Common myeloid progenitor, CD34-positive (primary cell): ENCODE measurements at places on chromosomes 2 and 18.

DNA sequence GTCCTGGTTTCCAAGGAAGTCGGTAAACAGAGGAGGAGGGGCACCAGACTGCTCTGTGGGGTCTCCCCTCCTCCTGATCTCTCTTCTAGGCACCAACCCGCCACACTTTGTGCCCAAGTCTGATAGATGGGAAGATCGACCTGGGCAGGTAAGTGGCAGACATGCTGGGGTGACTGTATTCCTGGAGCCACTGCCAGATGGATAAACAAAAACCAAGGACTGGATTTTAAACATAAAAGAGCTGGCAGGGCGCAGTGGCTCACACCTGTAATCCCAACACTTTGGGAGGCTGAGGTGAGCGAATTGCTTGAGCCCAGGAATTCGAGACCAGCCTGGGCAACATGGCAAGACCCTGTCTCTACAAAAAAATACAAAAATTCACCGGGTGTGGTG lies 181.2 kb downstream of the ANAPC1 start:
- DNase-seq = no peak

- DNase-seq = no peak
These were observed 7.1 kb downstream of the NEUROD1 start for GRCh38 chr2:181673173-181673572.

- no peak for DNase-seq
These were observed 80.6 kb downstream of the ADCYAP1 start for GRCh38 chr18:985212-985661.

GRCh38 chr2:141694180-141694579 lies 436.6 kb downstream of the LRP1B start:
- DNase-seq = no peak

DNA sequence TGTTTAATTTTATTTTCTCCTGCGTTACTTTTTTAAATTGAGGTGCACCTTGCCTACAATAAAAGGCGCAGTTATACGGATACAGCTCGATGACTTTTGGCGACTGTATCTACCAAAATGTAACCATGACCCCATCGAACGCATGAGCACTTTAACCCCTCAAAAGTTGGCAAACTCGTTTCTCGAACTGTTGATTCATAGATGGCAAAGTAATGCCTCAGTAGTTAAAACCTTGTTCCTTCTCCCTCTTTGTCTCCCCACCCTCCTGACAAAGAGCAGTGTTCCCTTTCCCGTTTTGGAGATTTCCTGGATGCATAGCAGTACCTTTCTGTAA lies 577 bp downstream of the MOGAT1 start:
- DNase-seq = no peak

DNA sequence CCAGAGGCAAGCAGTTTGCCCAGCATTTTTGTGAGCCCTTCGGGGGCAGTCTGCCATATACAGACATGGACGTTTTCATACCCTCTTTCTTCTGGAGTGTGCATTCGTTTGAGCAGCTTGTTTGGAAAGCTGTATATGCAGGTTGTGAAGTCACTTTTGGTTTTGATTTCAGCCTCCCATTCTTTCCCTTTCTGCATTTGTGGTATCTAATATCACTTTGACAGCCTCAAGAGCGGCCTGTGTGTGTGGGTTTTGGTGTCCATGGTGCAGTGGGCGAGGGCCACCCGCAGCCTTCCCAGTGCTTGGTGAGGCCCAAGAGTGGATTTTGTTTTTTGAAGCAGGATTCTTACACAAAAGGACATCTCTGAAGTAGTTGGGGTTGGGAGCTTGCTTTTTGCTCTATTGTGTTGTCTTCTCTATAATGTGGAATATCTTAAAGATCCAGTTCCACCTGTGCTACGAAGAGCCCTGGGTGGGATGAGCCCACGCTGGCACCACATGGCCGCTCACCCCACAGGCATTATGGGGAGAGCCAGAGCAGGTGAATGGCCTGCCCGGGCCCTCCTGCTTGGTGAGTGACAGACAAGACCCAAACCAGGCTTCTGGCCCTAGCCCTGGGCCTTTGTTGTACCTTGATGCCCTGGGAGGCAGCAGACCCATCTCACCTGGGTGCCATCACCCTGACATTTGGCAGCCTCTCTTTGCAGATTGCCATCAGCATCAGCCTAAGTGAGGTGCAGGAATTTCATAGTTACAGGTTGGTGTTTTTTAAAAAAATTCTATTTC lies 29.5 kb downstream of the INPP4A start:
- DNase-seq = no peak

DNA sequence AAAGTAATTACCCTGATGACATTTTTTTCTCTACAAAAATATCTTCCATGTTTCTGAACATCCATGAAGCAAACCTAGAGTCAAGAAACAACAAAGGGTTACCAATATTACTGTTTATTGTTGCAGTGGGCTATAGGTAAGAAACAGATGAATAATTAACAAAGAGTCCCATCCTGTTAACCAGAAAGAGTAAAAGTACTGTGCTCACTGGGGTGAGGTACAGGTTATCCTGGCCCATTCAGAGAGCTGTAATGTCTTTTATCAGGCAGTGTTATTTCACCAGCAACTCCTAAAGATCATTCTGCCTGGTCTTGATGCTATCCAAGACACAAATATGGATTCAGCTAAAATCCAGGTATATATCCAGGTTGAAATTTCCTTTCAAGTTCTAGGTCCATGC lies 754.9 kb downstream of the SATB2 start:
- DNase-seq = no peak

GRCh38 chr2:14420851-14421250 lies 211.7 kb upstream of the LRATD1 start:
- DNase-seq = no peak

DNA sequence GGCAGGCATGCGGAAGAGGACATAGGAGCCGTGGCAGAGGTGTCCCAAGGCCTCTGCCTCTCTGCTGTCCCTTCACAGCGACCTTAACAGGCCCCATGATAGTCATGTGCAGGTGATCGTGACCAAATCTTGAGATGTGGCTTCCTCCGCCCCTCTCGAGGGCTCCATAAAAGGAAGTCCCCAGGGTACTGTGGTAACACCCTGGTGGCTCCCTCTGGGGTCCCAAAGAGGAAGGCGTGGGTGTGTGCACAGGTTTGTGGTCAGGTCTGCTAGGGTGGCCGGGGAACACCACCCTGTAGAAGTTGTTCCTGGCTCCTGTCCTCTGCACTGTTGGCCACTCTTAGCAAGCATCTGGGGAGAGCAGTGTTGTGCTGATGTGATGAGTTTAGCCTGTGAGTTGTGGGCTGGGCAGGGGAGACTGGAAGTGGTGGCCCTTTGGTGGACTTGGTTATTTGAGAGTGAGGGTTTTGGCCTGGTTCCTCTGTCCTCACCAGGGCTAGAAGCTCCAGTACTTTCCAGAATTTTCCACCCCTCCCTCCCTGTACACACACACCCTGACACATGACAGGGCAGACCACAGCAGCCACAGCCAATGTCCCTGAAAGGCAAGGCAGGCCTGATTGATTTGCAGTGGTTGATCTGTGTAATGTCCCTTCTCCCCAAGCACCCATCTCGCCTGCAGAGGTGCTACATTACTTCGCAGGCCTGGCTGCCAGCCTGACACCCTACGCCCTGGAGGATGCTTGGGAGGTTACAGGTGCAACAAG lies 68.9 kb upstream of the BOD1L2 start:
- peak; percentile 92 for DNase-seq

- DNase-seq = peak; percentile 63
These were observed 79.0 kb upstream of the ID2 start for GRCh38 chr2:8602809-8603208.

GRCh38 chr2:9543557-9543956 lies 12.1 kb downstream of the ADAM17 start:
- DNase-seq = peak; percentile 79

GRCh38 chr2:88933980-88934379 lies 242.5 kb downstream of the RPIA start:
- DNase-seq = peak; percentile 73

DNA sequence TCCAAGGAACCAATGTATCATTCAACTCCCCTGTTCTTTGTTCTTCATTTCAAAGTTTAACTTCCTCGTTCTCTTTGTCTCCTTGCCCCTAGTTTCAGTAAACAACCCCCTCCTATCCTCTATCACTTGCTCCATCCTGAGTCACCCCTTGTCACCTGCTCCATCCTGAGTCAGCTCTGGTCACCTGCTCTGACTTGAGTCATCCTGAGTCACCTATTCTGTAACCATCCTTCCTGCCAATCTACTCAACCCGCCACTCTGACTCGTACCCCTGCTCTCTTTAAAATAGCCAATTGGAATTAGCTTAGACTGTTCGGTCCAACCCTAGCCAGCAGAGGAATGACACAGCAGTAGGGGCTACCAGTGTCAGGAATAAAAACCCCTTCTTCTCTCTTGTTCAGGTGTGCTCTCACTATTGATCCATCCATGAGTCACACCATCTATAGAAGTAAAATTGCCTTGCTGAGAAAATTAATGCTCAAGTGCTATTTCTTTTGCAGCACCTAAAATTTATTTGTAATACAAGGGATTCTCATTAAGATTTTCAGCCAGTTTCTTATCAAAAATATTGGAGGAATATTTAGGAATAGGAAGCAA lies 326.8 kb downstream of the AKAIN1 start:
- DNase-seq = no peak

GRCh38 chr18:48742706-48743475 lies 204.1 kb downstream of the CTIF start:
- DNase-seq = no peak

- DNase-seq = peak; percentile 25
These were observed 47.0 kb downstream of the ARMC9 start for GRCh38 chr2:231245249-231246094.

- no peak for DNase-seq
These were observed 49.3 kb downstream of the HIBCH start for GRCh38 chr2:190270298-190270697.
